Fibroblast of lung (primary cell): ENCODE measurements at places on chromosomes 11 and 22.

- DNase-seq = no peak
Observed at GRCh38 chr11:28132548-28132947, 24.4 kb downstream of the METTL15 start.

- DNase-seq = peak; percentile 59
Observed at GRCh38 chr11:107999759-108000455, 8.8 kb upstream of the CUL5 start.

DNA sequence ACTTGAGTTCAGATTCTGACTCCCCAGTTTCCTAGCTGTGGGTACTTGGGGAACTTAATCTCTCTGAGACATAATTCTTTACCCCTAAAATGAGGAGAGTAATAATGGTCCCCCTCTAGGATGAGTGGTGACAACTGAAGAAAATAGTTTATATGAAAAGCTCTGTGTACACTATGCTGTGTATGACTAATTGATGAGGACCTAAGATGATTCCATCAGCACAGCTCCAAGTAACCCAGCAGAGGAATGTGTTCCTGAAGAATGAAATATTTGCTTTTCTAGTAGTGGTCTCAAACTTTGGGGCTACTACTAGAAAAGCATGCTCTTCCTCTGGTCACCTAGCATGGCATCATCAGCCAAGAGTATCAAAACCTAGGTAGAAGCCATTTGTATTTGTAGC lies 217.3 kb upstream of the NARS2 start:
- no peak for DNase-seq

GRCh38 chr11:18749681-18750319 lies 23.8 kb upstream of the IGSF22 start:
- peak; percentile 61 for DNase-seq

DNA sequence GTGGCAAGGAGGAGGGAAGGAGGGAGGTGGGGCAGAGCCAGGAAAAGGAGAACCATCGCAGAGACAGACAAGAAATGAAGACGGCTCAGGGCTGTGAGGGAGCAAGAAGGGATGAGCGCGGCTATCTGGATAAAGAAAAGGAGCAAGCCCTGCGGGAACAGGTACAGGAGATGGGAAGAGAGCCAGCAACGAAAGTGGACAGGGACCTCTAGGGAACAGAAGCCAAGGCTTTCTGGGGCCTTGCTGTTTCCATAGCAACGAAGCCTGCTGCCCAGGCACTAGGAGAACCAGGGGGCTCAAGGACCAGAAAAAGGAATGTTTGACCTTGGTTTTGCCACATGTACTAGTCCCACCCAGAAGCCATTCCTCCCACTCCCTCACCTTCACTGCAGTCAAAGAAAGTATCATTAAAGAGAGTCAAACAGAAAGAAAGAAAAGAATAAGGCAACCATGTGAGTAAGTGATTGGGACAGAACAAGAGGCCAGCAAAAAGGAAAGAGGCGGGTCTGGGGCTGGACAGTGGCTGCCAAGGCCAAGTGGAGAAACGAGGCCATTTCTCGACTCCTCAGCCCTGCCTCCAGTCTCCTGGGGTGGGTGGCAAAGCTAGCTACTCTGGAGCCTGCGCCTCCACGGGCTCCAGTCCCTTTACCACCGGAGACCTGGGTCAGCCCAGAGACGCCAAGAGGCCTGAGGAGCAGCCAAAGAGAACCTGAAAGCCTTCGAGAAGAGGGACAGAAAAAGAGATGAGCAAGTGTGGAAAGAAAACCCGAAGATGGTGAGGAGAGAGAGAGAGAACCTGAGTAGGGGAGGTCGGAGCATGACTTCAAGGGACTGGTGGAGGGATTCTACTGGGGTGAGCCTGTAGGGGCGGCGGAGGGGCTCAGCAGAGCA lies 35.1 kb downstream of the NRXN2 start:
- DNase-seq = no peak

- DNase-seq = no peak
Observed at GRCh38 chr22:46672731-46673130, 52.5 kb downstream of the GRAMD4 start.

GRCh38 chr11:90330632-90331031 lies 107.8 kb upstream of the CHORDC1 start:
- DNase-seq = no peak

DNA sequence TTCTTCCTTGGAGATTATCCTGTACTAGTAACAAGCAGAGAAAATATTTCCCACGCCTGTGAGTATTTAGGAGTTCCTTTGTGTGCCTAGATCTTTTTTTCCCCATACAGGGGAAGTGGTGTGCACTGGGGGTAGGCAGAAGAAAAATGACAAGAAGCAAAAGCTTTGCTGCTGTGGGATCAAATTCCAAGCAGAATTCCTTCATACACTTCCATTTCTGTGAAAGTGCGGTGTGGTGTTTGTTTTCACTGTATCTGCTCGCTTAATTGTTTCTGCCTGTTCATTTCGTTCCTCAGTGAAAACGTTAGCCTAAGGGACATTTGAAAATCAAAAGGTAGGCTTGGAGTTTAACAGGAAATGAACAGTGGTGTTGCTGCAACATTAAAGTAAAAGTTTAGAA lies 47.9 kb downstream of the BLID start:
- no peak for DNase-seq

DNA sequence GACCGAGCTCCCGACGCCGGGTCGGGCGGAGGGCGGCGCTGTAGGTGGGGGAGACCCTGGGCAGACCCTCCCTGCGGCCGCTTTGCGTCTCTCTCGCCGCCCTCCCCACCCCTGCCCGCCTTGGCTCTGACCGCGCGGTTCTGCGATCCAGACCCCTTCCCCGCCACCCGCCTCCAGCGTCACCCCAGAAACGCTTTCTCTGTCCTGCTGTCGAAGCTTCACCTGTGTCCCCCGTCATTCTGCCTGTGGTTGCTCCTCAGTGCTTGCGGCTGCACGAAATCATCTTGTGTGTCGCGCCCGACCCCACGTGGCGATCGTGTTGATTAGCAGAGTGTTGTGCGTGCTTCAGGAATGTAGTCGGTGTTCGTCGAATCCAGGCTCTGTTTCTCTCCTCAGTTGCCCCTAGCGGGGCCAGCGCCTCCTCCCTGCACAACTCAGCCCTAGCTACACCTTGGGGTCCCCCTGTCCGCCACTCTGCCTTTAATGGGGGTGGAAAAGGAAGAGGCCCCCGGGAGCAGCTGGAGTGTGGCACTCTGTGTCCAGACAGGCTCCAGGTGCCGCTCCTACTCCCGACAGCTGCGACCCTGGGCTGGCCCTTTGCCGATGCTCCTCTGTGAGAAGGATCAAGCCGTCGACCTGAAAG lies 851 bp downstream of the PTDSS2 start:
- peak; percentile 61 for DNase-seq

DNA sequence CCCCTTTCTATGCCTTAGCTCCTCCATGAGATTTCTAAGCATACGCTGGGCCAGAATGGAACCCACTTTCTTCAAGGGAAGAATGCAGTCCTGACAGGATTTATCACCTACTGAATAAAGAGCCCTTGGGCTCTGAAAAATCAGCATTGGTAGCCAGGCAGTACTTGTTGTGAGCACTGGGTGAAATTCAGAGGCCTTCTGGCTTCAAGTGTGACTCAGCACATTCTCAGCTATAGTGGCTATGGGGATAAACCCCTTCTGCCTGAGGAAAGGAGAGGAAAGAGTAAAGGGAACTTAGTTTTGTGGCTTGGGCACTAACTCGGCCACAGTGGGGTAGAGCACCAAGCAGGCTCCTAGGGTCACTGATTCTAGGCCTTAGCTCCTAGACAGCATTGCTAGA lies 574.8 kb downstream of the JRKL start:
- no peak for DNase-seq

DNA sequence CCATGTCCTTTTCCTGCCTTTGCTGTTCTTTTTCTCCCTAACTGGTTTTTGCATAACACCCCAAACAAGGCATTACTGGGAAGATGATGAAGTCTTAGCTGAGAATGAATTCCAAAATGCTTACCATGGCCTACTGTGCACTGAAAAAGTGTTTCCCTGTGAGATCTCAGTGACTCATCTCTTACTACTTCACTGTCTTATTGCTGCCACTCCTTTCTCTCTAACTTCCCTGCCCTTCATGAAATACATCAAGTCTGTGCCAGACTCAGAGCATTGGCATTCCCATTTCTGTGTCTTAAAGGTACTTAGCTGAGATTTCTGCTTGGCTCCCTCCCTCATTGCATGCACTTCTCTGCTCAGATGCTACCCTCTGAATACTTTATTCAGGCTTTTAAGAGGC lies 49.1 kb upstream of the MUC15 start:
- peak; percentile 88 for DNase-seq

GRCh38 chr11:69435161-69435986 lies 46.1 kb upstream of the LINC01488 start:
- no peak for DNase-seq

- DNase-seq = no peak
Observed at GRCh38 chr11:75096456-75097172, at the start of gene OR2AT4. OR2AT4 (minus strand) TSS chr11:75096876.

DNA sequence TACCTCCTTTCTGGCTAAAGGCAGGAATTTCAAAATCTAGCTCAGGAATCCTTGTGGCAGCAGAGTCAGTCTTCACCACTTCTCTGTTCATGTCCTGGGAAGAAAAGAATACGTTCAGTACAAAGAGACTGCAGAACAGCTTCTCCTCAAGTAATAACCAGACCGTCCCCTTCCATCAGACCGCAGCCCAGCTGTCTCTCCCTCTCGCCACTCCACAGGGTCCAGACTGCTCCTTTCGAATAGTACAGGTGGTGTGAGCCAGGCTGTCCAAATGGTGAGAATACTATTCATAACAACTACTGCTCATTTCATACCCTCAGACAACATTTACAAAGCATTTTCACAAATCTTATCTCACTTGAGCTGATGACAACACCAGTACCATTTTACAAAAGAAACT lies 857 bp downstream of the ZPR1 start:
- DNase-seq = no peak

GRCh38 chr11:121104312-121104762 lies 3.3 kb downstream of the TECTA start:
- DNase-seq = no peak

- DNase-seq = no peak
Observed at GRCh38 chr11:78510597-78510996, 64.1 kb downstream of the NARS2 start.

- DNase-seq = no peak
Observed at GRCh38 chr11:13997881-13998280, 35.4 kb downstream of the SPON1 start.

- peak; percentile 10 for DNase-seq
Observed at GRCh38 chr22:30890686-30891442, 77.7 kb downstream of the MORC2 start.

DNA sequence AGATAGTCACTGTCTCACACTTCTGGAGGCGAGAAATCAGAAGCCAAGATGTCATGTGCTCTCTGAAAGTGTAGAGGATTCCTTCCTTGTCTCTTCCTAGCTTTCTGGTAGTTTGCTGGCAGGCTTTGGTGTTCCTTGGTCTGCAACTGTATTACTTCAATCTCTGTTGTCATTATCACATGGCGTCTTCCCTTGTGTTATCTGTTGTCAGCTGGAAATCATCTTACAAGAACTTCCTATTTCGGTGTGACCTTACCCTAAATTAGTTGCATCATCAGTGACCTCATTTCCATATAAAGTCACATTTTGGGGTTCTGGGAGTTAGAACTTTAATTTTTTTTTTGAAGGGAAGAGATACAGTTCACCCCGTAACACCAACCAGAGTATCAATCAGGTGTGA lies 3.3 kb upstream of the LIN7C start:
- no peak for DNase-seq

DNA sequence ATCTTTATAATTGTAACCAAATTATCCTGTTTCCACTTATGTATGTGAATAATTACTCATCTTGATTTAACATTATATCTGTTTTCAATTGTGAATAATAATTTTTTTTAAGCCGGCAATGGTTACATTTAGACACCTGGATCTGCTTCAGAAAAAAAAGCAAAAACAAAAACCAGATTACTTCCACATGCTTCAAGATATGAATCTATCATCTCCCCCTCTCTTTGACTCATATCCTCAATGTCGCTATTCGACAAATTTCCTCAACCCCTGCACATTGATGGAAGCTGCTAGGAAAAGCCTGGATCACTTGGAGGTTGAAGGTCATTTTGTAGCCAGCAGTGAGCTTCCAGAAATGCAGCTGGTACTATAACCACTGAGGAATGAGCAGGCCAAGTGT lies 42.7 kb downstream of the SLC1A2 start:
- DNase-seq = no peak

DNA sequence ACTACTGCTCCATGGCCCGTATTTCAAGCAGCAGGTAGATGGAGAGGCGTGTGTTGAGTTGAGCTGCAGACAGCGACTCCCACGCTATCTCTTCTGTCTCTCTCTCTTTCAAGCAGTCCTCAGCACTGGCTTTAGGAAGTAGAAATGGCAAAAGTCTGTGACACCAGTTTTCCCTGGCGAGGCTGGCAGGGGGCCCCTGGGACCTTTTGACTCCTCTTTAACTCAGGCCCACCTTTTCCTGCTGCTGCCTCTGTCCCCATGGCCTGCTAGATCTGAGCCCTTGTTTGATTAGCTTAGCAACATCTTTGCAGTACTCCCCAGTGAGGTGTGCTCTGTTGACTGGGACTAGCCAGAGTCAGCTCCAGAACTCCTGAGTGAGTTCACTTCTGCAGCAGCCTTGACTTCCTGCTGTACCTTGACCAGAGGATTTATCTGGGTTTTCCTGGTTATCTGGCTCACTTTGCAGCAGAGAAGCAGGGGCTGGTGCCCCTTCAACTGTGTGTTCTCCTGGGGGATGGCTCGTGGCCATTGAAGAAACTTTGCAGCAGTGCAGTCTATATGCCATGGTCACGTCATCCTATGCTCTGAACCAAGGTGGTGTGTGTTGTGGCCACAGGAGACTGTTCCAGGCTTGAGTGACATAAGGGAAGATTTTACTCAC lies 183.9 kb downstream of the DBX1 start:
- no peak for DNase-seq

GRCh38 chr11:114132417-114132816 lies 72.9 kb downstream of the ZBTB16 start:
- no peak for DNase-seq

DNA sequence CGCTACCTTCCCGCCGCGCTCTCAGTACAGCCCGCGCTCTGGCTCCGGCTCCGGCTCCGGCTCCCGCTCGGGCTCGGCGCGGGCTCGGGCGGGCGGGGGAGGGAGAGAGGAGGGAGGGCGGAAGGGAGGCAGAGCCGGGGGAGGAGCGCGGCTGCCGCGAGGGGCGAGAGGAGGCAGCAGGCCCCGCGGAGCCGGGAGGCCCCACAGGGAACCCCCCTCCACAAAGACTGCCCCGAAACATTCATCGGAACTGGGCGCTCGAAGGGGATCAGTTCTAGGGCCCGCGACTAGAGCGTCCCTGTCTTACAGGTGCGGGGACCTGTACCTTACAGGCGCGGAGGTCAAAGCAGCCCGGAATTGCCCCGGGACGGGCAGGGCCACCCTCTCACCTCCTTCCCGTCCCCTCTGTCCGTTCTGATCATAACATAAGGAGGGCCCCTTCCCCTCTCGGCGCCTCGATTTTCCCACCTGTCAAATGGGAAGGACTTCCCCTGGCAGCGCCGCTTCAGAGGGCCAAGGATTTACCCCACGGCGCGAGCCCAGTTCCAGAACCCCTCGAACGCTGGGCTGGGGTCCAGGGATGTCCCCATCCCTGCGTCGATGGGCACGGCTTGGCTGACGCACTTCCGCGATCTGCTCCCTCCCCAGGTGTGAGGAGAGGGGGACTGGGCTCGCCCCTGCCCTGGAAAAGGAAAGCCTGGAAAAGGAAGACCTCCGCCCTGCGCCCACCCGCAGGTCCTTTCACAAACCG lies at the start of gene SHISA8:
Gene SHISA8, minus strand, starts transcription at position 40 of the 751 bp plus-strand sequence. CDS start 407 bp downstream, outside the sequence.
- peak; percentile 39 for DNase-seq

GRCh38 chr11:128628686-128629085 lies 41.3 kb upstream of the ETS1 start:
- DNase-seq = no peak
